ENCODE measurements at places on chromosomes 7 and 10.

DNA sequence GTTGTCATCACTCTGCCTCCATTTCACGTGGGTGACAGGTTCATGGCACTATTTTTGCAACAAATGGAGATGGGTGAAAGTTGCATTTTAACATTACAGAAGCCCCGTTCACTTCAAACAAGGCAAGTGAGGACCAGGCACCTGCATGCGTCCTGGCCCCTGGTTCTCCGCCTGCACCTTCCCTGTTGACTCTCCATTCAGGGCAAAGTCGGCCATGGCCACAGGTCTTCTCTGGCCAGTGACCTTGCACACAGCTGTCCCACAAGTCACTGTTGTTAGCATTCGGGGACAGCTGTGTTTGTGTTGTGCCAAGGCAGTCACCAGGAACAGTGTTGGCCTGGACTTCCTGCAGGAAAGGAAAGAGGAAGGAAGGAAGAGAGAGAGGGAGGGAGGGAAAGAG is 554.9 kb downstream of the TCERG1L start:
- no peak for DNase-seq

- DNase-seq = no peak
Measured at GRCh38 chr10:102286216-102286615, 40.9 kb downstream of the GBF1 start.

- no peak for DNase-seq
Measured at GRCh38 chr7:85498031-85498430, 311.2 kb upstream of the SEMA3D start.

GRCh38 chr10:87991946-87992345 is 128.5 kb downstream of the PTEN start:
- DNase-seq = no peak

DNA sequence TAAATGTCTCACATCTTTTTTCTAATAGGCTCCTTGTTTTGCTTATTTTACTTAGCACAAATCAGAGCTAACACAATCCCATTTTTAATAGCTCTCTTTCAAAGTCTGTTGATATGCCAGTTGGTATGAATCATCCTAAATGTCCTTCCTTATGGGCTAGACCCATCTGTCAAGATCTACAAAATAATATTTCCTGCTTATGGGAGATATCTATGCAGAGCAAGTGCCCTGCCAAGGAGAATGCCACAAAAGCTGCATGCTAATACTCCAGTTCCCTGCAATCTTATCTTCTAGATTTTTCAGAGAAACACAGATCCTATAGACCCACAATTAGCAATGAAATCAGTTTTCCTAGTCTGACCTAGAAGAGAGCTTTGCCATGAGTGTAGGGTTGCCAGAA is 230.8 kb upstream of the NPVF start:
- DNase-seq = no peak

- DNase-seq = no peak
Measured at GRCh38 chr10:110770243-110770642, 101.5 kb upstream of the PDCD4 start.

Data from NCI-H1417 (cell line).